Cardiac septum (tissue), 1 donor: ENCODE measurements at places on chromosomes 11 and 22.

DNA sequence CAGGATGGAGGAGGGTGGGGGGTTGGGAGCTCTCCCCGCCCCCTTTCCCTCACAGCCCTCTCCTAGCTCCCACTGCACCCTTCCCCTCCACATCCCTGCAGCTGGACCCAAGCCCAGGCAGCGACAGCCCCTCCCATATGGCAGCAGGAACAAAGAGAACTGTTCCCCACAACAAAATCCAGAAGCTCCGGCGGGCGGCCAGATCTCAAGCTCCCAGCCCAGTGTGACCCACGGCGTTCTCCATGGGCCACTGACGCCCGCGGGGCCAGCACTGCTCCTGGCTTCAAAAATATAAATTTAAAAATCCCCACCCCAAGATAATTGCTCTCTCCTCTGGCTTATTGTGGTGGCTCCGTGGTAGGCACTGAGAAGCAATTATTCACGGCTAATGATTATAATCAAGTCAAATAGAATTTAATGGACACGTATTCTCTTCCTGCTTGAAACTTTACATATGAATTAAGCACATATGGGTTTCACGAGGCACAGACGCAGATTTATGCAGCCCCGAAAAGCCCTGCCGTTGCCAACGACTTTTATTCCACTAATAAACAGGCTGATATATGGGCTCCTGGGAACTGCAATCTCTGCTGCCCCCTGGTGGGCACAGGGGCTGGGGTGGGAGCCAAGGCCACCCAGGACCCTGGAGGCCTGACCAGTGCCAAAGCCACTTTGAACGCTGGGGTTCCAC lies 17.5 kb downstream of the MACROD1 start:
- DNase-seq = peak; percentile 91

- no peak for DNase-seq
Observed at GRCh38 chr11:9176136-9176535, 84.7 kb upstream of the SCUBE2 start.

DNA sequence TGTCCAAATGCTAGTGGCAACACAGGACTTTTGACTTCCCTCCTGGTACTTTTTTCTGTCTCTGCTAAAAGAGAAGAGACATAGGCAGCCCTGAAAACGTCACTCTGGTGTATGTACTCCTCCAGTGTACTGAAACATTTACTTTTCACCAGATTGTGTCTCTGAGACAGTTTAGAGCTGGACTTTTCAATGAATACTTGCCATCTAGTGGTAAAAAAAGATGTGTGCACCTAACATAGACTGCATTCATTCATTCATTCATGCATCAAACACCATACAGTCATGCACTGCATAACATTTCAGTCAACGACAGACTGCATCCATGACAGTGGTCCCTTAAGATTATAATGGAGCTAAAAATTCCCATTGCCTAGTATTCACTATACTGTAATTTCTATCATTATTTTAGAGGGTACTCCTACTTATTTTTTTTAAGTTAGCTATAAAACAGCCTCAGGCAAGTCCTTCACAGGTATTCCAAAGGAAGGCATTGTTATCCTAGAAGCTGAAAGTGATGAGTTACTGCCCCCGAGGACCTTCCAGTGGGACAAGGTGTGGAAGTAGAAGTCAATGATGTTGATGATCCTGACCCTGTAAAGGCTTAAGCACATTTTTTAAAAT lies 186.2 kb downstream of the SPON1 start:
- no peak for DNase-seq

DNA sequence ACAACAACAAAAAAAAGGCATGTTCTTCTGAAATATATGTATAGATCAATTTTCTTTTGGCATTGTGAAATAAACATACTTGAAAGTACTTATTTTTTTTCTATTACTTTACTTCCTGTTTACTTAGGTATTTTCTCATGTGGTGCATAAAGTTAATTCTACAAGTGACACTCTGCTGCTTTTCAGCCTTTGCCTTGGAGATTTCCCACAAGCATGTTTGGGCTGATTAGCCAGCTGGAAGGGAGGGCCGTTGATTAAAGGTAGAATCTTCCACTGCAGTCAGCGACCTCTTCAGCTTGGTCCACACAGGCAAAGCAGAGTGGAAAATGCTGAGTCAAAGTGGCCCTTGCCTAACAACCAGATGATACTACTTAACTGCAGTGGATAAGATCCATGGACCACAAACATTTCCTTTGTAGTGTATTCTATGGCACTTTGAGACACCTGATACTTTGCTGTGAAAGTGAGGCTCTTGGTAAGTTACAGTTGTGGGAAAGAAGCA lies 176.0 kb downstream of the ARHGAP42 start:
- no peak for DNase-seq

GRCh38 chr11:125381499-125382044 lies 114.5 kb downstream of the FEZ1 start:
- DNase-seq = no peak

DNA sequence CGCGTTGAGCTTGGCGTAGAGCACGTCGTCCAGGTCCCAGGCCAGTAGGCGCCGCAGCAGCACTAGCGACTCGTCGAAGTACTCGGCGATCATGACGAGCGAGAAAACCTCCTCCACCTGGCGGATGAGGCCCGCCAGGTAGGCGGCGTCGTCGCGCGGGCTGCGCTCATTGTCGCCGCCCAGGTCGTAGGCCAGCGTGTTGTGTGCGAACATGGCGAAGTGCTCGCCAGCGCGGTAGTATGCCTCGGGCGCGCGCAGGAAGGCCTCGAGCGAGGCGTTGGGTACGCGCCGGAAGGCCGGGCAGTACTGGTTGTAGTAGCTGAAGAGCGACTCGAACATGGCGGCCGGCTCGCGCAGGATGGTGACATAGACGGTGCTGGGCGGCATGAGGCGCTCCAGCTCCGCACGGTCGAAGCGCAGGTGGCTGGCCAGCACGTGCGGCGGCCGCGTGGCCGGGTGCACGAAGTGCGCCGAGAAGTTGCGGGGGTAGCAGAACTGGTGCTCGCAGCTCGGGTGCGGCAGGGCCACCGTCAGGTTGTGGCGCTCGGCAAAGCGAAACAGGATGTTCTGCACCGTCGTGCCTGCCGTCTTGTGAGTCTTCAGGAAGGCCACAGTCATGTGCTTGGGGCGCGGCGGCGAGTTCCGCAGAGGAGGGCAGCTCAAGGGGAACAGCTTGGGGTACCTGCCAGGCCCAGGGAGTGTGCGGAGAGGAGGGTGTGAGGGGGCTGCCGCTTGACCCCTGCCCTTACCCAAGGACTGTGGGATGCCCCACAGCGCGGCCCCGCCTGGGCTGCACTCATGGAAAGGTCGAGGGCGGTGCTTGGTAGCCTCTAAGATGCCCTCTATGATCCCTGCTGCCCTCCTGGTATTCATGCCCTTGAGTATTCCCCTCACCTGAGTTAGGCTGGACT lies 5.7 kb downstream of the GAL3ST3 start:
- no peak for DNase-seq

GRCh38 chr11:64810891-64811272 lies 531 bp upstream of the MEN1 start:
- no peak for DNase-seq

DNA sequence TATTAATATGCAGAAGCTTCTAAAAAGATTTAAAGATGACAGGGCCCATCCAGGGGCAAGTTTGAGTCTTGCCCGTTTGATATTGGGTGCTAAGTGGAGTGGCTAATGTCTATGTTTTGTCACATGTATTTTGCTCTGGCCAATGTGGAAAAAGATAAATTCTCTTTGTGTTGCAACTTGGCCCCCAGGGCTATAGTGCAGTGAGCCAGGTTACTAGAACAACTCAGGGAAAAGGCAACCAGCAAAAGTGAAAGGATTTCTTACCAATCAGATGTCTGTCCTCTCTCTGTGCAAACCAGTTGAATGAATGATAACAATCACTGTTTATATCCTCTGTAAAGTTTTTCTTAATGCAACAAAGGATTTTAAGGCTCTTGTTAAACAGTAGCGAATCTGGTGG lies 4.6 kb upstream of the CLNS1A start:
- DNase-seq = no peak

DNA sequence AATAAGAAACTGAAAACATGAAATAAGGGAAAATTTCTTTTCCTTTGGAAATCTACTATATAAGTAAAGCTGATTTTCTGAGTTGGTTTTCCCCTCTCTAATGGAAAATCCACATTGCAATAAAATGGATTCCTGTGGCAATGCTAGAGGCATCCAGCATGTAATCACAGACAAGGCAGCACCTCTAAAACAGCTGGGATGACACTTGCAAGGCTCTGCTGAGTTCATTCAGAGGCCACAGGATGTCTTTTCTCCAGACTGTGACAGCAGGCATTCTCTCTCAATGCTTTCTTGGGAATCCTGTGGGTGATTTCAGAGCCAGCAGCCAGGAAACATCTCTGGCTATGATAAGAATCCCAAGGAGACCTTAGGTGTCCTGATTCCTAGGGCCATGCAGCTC lies 201.3 kb upstream of the BLID start:
- no peak for DNase-seq

GRCh38 chr11:37946155-37946766 lies 1348.2 kb upstream of the RAG2 start:
- DNase-seq = no peak

GRCh38 chr22:30270832-30271231 lies 4.2 kb upstream of the OSM start:
- DNase-seq = peak; percentile 96

- DNase-seq = no peak
Observed at GRCh38 chr11:63099555-63099954, 44.5 kb downstream of the SLC22A24 start.

- no peak for DNase-seq
Observed at GRCh38 chr22:47155912-47156311, 393.5 kb downstream of the TBC1D22A start.

DNA sequence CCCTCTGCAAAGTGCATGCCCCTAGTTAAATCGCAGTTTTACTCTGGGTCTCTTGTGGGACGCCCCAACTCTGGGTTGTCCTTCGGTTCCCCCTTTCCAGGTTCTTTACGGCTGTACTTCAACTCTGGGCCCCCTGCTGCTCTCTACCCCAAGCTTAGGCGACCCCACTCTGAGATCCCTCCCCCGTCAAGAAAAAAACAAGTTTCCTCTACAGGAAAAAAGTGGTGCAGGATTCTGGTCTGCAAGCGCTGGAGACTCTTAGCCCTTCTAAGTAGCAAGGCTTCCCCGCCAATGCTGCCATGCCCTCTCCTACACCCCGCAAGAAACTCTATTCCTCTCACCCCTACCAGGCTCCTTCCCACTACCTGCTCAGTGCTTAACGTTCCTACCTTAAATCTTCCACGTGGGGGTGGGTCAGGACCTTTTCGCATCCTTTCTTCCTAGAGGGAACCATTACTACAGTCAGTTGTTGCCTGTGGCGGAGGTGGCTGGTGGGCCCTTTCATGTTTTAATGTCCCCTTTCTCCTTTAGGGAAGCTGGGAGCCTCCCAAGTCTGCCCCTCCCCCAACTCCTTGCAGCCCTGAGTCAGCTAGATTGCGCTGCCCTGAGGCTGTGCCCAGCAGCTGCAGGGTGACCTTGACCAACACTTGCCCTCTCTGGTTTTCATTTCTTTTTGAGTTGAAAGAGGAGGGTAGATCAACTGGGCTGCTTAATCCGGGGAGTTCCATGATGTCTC lies 1.4 kb downstream of the NEFH start:
- no peak for DNase-seq

DNA sequence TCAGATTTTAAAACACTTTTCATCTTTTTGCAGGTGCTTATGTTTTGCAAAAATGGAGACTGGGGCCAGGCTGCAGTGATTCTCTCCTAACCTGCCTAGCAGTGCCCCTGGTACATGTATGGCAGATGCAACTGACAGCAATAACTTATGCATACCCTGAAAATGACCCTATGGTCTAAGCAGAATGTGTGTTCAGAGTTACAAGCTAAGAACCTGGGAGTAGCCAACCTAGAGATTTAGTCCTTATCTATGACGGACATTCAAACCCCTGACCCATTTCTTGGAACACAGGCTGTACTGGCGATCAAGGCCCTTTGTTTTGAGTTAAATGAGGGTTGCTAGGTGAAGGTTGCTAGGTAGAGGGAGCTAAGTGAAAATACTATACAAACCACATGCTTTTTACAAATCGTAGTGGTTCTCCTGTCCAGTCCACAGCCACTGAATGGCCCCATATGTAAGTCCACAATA lies 184.9 kb upstream of the SESN3 start:
- DNase-seq = no peak

DNA sequence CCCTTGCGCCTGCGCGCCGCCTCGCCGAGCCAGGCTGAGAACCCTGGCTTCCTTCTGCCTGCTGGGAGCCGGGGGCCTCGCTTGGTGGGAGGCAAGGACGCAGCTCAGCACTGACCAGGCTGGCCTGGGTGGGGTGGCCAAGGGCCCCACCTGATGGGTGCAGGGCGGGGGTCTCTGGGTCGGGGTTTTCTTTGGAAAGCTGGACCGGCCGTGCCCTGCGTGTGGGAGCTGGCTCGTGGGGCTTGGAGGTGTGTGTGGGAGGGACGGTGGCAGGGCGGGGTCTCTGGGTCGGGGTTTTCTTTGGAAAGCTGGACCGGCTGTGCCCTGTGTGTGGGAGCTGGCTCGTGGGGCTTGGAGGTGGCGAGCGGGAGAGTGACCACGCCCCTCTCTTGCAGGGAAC lies 6.2 kb downstream of the GRAMD4 start:
- DNase-seq = no peak

- DNase-seq = no peak
Observed at GRCh38 chr22:41917903-41918791, 3.3 kb upstream of the SHISA8 start.

- no peak for DNase-seq
Observed at GRCh38 chr11:47533690-47534151, 19.2 kb downstream of the CELF1 start.

GRCh38 chr11:62123669-62124185 lies at the start of gene INCENP:
Gene INCENP, plus strand, starts transcription at chr11:62124011. Its CDS starts 4,151 bp downstream, at chr11:62128162.
- DNase-seq = peak; percentile 98

GRCh38 chr22:28426346-28427132 lies 253.1 kb downstream of the TTC28 start:
- no peak for DNase-seq

DNA sequence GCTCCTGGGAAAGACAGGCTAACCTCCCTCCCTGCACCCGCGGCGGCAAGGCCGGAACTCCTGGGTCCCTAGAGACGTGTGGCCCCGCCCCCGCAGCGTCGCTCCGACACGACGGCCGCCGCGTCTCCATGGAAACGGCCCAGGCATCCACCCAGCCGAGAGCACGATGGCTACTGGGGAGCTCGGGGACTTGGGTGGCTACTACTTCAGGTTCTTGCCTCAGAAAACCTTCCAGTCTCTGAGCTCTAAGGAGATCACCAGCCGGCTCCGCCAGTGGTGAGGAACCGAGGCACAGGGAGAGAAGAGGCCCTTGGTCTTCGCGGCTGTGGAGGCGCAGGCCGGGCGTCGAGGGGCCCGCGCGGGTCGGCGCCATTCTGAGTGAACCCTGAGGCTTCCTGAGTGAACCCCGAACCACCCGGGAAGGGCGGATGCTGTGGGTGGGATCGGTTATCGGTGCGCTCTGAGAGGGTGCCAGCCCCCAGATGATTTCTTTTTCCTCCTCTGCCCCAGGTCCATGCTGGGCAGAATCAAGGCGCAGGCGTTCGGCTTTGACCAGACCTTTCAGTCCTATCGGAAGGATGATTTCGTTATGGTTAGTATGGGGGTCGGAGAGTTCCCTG lies at the start of gene CFAP300:
Gene CFAP300, plus strand, starts transcription at position 133 of the 620 bp plus-strand sequence. Its CDS starts 34 bp downstream, at position 167.
- peak; percentile 87 for DNase-seq

- no peak for DNase-seq
Observed at GRCh38 chr11:121514432-121515334, 61.9 kb upstream of the SORL1-AS1 start.

GRCh38 chr11:4607781-4608666 lies at the start of gene TRIM68:
Gene TRIM68, minus strand, starts transcription at chr11:4608231. Its CDS starts 2,727 bp downstream, at chr11:4605504.
- peak; percentile 99 for DNase-seq
